ENCODE measurements at places on chromosomes 7 and 10. TPM values are rescaled to one million over a fixed set of nuclear protein-coding genes. Genes with fewer than 3 reads are reported as not detected.

DNA sequence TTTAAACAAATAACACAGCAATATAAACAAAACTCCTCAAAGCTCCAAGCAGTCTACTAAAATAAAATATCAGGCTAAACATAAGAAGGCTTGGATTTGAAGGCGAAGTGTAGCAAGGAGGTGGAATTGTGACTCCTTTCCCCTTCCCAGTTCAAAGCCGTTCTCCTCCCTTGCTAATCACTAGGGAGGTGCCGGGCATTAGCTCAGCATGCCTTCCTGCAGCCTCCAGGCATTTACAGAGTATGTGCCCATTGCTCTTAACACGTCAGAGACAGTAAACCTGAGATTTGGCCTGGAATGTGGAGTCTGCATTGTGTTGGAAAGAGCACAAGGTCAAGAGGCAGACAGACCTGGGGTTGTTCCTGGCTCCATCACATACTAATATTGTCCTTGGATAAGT is 15.6 kb downstream of the CNNM1 start:
- DNase-seq: no peak

GRCh38 chr7:83996879-83997278 is 197.7 kb downstream of the SEMA3A start:
- DNase-seq: no peak

- DNase-seq: no peak
Measured at GRCh38 chr10:18418541-18419215, 232.7 kb downstream of the NSUN6 start.

GRCh38 chr7:24325708-24326107 is 41.7 kb downstream of the NPY start:
- DNase-seq: no peak

DNA sequence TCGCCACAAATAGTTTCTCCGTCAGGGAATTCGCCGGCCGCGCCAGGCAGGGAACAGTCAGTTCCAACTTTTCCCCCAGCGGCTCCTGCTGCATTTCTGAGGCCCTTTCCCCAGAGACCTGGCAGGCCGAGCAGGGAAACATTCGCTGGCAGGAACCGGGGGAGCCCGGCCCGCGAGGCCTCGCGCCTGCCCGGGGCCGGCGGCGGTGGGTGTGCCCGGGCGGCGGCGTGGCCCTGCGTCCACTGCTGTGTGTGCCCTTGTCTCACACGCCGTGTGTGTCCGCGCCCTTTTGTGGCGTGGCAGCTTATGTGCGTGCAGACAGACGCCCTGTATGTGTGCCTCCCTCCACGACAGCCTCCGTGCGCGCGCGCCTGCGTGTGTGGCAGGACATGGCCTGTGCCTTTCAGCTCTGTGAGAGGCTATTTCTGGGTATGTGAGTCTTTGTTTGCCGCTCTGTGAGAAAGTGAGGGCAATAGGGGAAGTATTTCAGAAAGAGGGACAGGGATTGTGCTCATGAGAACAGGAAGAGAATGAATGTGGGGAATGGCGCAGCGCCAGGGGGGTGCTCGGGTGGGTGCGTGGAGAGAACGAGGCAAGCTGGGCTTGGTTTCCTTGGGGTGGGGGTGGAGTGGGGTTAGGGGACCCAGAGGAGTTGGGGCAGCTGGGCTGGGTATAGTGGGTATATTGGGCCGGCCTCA is 689 bp upstream of the SMARCD3 start:
- DNase-seq: peak; percentile 75

The PRPS1L1 gene
- not detected for total RNA-seq

- no peak for DNase-seq
Measured at GRCh38 chr10:19054289-19054835, 5.8 kb downstream of the MALRD1 start.

DNA sequence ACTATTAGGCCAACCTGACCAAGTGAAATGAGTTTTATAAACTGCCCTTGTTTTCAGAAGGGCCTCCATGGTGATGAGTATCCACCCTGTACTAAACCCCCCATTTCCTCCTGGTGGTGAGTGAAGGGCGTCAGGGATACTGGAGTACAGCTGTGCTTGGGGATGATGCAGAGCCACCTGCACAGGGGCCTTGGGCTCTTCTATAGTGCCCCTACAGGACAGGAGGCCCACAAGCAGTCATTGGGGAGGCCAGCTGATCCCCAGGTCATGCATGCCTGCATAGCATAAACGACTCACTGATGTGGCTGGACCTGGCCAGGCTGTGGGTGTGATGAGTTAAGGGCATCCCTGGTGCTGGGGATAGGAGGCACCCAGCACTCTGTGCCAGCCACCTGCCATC is 114.1 kb upstream of the CELF2 start:
- DNase-seq: no peak

GRCh38 chr7:80134536-80135308 is at the start of gene GNAI1:
Gene GNAI1 (plus strand): TSS chr7:80134831. CDS start chr7:80135161, 330 bp downstream.
- DNase-seq: peak; percentile 75

DNA sequence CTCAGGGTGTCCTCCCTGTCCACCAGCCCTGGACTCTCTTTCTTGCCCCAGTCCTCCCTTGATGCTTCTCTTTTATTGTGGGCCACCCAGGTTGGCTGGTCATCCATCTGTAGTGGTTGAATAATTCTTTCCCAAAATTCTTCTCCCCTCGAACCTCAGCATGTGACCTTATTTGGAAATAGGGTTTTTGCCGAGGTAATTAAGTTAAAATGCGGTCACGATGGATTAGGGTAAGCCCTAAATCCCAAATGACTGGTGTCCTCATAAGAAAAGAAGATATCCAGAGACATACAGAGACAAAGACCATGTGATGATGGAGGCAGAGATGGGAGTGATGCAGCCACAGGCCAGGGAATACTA is 74.3 kb downstream of the GFRA1 start:
- no peak for DNase-seq

GRCh38 chr7:73704640-73705550 is 14.6 kb downstream of the STX1A start:
- no peak for DNase-seq

The PHKG1 gene
- total RNA-seq: 49.2 TPM

DNA sequence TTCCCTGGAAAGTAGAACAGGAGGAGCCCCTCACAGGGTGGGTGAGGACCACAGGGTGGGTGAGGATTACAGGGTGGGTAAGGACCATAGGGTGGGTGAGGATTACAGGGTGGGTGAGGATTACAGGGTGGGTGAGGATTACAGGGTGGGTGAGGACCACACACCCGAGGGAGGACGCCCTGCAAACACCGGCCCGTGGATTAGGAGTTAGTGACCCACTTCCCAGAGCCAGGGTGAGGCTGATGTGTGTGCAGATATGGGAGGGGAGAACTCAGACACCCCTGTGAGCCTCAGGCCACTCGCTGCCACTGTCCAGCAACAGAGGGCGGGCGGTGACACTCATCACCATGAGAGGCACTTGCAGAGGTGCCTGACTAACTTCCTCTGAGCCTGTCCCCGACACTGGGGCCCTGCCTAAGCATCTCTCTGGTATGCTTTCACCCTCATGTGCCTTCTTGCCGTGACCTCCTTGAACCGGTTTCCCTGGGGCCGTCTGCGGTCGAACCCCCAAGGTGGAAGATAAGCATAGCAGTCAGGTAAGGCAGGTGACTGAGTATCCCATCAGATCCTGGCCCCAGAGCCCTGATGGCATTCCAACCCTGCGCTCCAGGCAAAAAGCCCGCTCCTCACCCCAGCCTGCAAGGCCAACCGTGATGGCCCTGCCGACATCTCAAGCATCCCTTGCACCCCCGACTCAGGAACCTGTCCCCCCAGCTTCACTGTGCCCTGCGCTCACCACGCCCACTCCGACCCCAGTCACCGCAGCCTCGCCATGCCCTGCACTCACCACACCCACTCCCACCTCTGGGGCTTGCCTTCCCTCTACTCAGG is 74.1 kb downstream of the FAM53B start:
- peak; percentile 22 for DNase-seq

All from psoas muscle (tissue), 8 donors.